ENCODE measurements at places on chromosomes 3 and 15. TPM values are rescaled to one million over a fixed set of nuclear protein-coding genes. Genes with fewer than 3 reads are reported as not detected.

ILDR1 gene
- total RNA-seq: 1.6 TPM

KLHL6 gene
- total RNA-seq: under 0.01 TPM

MST1R gene
- total RNA-seq: 20.4 TPM

GOLGA6B gene
- not detected for total RNA-seq

PLIN1 gene
- total RNA-seq: 0.51 TPM

CCDC9B gene
- 12.1 TPM for total RNA-seq

NR1I2 gene
- not detected for total RNA-seq

UROC1 gene
- not detected for total RNA-seq

LCTL gene
- total RNA-seq: not detected

CCDC12 gene
- 41.9 TPM for total RNA-seq

CCDC54 gene
- total RNA-seq: not detected

TADA3 gene
- total RNA-seq: 78.5 TPM

SCN5A gene
- total RNA-seq: not detected

GBE1 gene
- total RNA-seq: 114 TPM

KCNAB1 gene
- 0.38 TPM for total RNA-seq

TIMP4 gene
- total RNA-seq: 2.6 TPM

HOMER2 gene
- 75.3 TPM for total RNA-seq

HACD2 gene
- 46.6 TPM for total RNA-seq

BCHE gene
- 0.51 TPM for total RNA-seq

ADAMTSL3 gene
- 1.2 TPM for total RNA-seq

MORC1 gene
- not detected for total RNA-seq

ANKRD63 gene
- total RNA-seq: not detected

ADGRG7 gene
- total RNA-seq: under 0.01 TPM

OR4M2 gene
- not detected for total RNA-seq

SLC22A14 gene
- total RNA-seq: 0.64 TPM

SLC35G2 gene
- 2.1 TPM for total RNA-seq

CSNK1G1 gene
- total RNA-seq: 26.3 TPM

EFHB gene
- total RNA-seq: 0.26 TPM

INSYN1 gene
- total RNA-seq: under 0.01 TPM

TMED3 gene
- total RNA-seq: 120 TPM

RYK gene
- total RNA-seq: 85.0 TPM

CCDC33 gene
- not detected for total RNA-seq

ERICH6 gene
- total RNA-seq: under 0.01 TPM

WDR49 gene
- total RNA-seq: 1.1 TPM

RNF7 gene
- total RNA-seq: 38.4 TPM

ADAMTS7 gene
- 0.51 TPM for total RNA-seq

ASB7 gene
- total RNA-seq: 13.6 TPM

MYRIP gene
- not detected for total RNA-seq

CIDEC gene
- total RNA-seq: not detected

HCN4 gene
- total RNA-seq: not detected

POLQ gene
- total RNA-seq: 1.3 TPM

CCR3 gene
- not detected for total RNA-seq

TMEM45A gene
- total RNA-seq: 6.5 TPM

TRIM42 gene
- total RNA-seq: not detected

CAMK2N2 gene
- not detected for total RNA-seq

PLA2G4E gene
- under 0.01 TPM for total RNA-seq

ISY1 gene
- total RNA-seq: 11.3 TPM

All from bronchial epithelial cell (primary cell).